ENCODE measurements at places on chromosomes 6 and 20.

GRCh38 chr6:7691021-7691420 is 34.9 kb upstream of the BMP6 start:
- DNase-seq, result no peak

- no peak for DNase-seq
Observed at GRCh38 chr6:54646069-54646950, 200.3 kb upstream of the FAM83B start.

DNA sequence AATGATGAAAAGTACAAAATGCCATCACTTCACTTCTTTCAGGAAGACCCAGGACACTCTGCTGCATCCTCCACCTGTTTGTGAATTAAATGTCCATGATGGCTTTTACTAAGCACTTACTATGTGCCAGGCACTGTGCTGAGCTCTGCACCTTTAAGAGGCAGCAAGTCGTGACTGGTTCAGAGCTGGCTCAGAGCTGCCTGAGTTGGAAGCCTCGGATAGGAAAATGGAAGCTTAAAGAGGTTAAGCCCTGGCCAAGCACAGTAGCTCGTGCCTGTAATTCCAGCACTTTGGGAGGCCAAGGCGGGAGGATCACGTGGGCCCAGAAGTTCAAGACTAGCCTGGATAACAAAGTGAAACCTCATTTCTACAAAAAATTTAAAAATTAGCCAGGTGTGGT is 95.6 kb downstream of the SNX5 start:
- no peak for DNase-seq

DNA sequence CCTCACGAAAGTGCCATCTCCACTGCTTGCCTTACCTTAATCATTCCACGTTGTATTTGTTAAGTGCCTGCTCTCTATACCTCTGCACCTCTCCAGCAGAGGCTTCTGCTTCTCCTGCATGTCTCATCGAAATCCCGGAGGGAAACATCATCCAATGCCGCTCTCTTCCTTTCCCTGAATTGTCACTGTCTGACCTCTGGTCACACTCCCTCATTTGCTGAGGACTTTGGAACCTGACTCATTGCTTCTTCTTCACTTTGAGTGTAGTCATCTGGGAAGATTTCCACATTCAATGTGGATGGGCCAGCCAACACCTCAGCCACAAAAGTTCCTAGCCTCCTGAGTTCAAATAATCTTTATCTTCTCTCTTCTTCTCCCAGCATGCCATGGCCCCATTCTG is 78.9 kb upstream of the BEND6 start:
- no peak for DNase-seq

DNA sequence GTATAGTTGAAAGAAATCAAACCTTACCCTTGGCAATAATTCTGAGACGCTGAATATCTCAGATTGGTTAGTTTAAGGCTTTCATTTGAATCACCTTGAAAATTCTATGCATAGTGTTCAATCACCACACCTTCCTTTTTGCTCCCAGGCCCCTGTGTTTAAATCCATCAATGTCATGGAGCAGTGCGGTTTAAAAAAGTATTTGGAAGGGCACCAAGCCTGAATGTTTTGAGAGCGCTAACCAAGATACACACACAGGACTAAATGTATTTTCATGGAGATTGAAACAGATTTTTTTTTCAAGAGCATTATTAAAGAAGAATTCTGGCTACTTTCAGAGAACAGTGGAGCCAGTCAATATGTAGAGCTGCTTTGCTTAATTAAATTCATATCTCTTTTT is 195.7 kb downstream of the CENPW start:
- no peak for DNase-seq

DNA sequence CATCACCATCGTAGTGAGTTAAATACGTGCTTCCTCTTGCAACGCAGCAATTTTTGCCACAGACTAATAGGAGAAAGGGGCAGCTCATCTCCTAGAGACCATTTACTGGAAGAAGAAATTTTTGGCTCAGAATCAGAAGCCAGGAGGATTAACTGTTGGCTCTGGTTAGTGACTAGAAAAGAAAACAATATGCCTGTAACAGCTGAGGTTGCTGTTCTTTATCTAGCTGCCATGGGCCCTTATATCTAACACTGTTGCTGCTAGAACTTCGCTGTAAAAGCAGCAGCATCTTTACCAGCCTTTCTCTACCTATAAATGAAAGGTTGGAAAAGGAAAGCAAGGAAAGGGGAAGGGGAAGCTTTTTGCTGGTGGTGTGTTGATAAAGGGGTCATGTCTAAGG is 65.9 kb downstream of the FAM135A start:
- no peak for DNase-seq

DNA sequence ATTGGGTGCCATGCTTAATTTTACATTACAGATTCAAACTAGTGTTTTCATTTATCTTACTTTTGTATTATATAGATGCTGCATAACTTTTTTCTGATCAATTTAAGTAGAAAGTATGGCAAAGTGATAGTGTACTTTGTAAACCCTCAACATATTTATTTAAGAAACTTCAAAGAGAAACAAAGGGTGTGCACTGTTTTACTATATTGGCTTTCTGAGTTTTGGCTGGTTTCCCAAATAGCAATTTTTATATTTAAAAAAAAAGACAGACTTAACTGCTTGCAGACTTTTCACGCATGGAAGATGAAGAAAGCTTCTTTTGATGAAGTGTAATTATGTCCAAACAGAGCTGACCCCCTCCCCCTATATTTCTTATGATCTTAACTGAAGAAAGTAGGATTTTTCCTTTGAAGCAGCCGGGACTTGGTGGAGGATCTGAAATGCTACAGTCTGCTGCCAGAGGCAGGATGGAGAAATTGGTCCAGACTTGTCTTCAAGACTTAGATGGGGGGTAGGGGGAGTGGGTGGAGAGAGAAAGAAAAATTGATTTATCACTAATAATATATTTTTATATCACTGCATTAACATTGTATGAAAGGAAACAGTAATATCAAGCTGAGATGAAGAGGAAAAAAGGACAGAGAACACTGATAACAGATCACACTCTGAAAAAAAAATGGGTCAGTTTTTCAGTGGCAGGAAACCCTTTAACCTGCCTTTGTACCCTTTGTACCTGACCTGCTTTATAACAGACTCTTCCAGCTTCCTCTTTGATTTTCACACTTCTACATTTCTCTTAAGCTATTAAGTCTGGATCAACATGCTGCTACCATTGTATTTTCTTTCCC is 56.0 kb upstream of the SUPT3H start:
- DNase-seq, result no peak

- no peak for DNase-seq
Observed at GRCh38 chr20:23655491-23656211, 17.9 kb upstream of the CST3 start.

- DNase-seq, result no peak
Observed at GRCh38 chr6:43912598-43913371, 142.8 kb downstream of the VEGFA start.

DNA sequence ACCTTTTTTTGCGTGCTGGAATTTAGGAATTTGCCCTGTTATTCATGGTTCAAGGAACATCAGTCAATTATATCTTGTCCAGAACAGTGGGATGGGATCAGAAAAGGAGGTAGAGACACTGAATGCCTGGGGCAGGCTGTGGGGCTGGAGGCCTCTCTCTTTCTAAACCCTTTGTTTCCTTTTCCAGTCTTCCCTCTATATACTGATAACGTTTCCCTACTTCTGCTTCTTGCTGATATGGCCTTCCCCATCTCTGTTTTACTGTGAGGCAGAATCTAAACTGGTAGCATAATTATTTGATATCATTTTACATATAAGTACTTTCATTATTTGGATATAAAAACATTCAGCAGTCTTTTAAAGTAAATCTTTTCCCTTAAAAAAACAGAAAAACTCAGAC is 67.5 kb downstream of the DNAH8 start:
- DNase-seq, result no peak

GRCh38 chr6:11722220-11722619 is 56.4 kb downstream of the ADTRP start:
- DNase-seq, result no peak

- no peak for DNase-seq
Observed at GRCh38 chr20:37997516-37997915, 35.7 kb downstream of the TTI1 start.

DNA sequence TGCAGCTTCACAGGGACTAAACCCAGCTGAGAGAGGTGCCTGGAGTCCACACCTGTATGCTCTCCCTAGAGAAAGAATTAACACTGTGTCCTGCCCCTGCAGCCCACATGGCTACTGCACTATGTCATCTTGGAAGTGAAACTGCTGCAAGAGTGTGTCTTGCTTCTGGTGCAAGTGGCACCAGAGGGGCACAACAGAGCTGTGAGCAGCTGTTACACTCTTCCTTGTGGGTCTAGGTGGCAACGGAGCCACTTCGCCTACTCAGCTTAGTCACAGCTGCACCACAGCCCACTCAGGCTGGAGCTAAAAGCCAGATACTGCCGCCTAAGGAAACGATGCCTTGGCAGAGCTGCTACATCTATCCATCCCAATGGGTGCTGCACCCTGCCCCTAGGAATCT is 391.4 kb downstream of the COL12A1 start:
- no peak for DNase-seq

- no peak for DNase-seq
Observed at GRCh38 chr20:44465001-44465560, 10.6 kb upstream of the TTPAL start.

All from activated T-cell treated with anti-CD3 and anti-CD28 coated beads, Interleukin-2, amount 50 U/mL, for 72 hours (primary cell).